ENCODE measurements at places on chromosomes 4 and X.

- DNase-seq = no peak
Measured at GRCh38 chr4:130484826-130485225, 1388.9 kb downstream of the C4orf33 start.

DNA sequence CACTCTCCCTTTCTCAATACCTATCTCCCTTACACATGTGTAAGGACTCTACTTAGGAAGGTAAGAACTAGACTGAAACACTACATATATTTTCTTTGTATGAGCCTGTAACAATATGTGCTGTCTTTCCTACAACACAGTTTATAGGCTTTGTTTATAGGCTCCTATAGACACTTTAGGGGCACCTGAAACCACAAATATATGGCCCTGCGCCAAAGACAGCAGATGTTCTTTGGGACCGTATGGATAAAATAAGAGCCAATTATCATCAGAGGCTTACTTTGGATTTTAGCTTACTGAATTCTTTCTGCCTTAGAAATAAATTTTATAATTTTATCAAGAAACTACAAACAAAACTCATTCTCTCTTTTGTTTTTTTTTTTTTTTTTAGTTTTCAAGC is 16.6 kb upstream of the CXCL3 start:
- DNase-seq = no peak

GRCh38 chr4:48255072-48255958 is 14.3 kb downstream of the TEC start:
- no peak for DNase-seq

DNA sequence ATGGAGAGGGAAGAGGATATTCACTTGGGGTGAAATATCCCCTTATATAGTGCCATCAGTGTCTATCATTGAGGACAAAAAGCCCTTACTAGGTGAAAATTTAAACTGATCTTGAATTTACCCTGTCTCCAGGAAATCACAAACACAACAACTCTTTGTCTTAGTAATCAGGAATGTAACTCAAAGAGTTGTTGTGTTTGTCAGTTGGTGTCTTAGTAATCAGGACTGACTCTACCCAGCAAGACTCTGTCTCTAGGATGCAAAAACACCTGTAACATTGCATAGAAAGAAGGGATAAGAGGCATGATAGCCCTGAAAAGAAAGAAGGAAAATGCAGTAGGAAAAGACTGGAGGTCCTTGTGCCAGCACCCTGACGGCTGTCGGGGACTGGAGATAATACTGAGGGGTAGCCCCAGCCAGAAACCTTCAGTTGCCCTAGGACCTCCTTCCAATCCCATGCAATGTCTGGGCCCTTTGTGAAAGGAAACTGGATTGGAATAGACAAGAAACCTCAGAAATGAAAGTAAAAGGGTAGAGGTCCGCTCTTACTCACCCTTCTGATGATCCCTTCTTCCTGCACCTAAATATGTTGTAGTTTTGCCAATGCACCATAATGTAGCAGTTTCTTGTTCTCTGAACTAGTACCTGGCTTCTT is 45.3 kb downstream of the HMGB2 start:
- DNase-seq = no peak

GRCh38 chr4:632926-633325 is 7.6 kb downstream of the PDE6B start:
- no peak for DNase-seq

GRCh38 chr4:75004755-75005668 is 72.1 kb downstream of the PARM1 start:
- no peak for DNase-seq

GRCh38 chr4:11914406-11914805 is 485.7 kb upstream of the HS3ST1 start:
- no peak for DNase-seq

GRCh38 chr4:186030399-186030775 is 38.6 kb upstream of the TLR3 start:
- no peak for DNase-seq

DNA sequence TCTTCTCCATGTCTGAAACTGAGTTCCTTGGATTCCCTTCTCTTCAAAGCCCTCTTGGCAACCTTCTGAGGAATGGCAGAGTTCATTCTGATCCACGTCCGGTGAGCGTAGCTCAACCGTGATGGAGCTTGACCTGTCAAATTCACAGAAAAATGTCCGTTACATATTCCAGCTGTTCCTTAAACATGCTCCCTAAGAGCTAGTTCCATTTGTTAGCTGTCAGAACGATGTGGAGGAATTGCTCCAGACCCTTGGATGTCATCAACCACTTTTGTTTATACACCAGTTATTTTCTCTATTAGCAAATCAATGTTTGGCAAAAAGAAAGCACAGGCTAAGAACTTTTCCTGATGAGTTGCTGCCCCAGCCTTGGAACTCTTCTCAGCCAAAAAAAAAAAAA is 50.1 kb downstream of the NHS start:
- no peak for DNase-seq

- no peak for DNase-seq
Measured at GRCh38 chr4:153634738-153635353, 49.2 kb upstream of the TLR2 start.

GRCh38 chr4:107492566-107492965 is 227.5 kb downstream of the PAPSS1 start:
- DNase-seq = no peak

- DNase-seq = no peak
Measured at GRCh38 chr4:186724864-186725468, 1.3 kb upstream of the FAT1 start.

DNA sequence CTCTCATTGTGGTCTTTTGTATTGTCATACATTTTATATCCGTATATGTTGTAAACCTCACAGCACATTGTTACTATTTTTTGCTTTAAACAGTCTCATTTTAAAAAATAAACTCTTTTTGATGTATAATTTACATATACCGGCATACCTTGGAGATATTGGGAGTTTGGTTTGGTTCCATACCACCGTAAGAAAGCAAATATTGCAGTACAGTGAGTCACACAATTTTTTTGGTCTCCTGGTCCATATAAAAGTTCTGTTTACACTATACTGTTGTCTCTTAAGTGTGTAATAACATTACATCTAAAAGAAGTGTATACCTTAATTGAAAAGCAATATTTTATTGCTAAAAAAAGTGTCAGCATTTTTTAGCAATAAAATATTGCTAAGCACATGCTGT is 70.0 kb downstream of the KDM6A start:
- no peak for DNase-seq

DNA sequence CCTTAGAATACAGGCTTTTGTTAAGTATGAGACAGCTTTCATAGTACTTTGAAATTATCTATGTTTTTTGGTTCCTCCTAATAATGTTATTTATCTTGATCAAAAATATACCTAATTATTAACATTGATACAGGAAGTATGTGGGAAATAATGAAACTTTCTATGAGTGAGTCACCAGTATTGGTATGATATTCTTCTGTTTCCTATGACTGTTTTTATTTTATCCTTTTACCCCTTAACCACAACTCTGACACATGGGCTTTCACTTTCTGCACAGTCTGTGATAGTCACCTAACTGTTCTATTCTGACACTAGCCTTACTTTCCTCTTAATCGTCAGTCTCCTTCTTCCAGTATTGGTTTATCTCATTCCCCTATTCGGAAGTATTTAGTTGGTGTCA is 4.7 kb downstream of the THAP9 start:
- no peak for DNase-seq

GRCh38 chr4:62517716-62518115 is 1317.6 kb downstream of the ADGRL3 start:
- no peak for DNase-seq

DNA sequence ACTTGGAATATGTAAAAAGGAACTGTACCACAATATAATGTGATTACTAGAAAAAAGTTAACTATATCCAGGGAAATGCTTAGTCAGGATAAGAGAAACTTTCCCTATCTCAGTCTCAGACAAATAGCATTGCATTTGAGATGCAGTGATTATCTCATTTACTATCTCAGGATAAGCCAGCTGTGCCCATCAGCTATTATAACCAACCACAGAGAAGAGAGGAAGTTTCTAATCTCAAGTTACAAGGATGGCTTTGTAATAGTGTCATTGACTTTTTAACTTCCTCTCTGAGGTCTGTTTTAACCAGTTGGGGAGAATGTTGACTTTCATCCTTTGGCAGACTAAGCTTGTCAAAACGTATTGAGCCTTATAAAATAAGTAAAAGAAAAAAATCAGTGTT is 56.5 kb downstream of the SNX25 start:
- no peak for DNase-seq

DNA sequence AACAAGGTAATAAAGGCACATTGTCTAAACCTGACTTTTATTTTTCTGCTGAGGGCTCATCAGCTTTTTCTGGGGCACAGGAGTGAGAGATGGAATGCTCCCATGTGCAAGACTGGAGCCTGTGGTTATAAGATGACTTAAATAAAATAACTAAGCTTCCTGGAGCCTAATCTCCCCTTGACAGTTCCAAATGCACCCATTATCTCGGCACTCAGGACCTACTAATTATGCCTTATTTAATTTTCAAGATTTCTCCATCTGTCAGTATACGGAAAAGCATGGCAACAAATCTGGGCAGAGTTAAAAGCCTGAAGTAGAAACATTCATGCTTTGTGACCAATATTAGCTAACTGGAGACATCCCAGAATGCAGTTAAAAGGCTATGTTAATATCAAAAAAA is 416.7 kb upstream of the TEX13C start:
- no peak for DNase-seq

GRCh38 chr4:145779319-145779801 is 99.4 kb downstream of the C4orf51 start:
- no peak for DNase-seq

GRCh38 chr4:19566041-19566440 is 685.7 kb upstream of the SLIT2 start:
- no peak for DNase-seq

GRCh38 chr4:38782452-38783108 is at the start of gene TLR10:
TSS of gene TLR10 (minus strand) at chr4:38782990. CDS start at chr4:38775590, 7,400 bp downstream.
- no peak for DNase-seq

DNA sequence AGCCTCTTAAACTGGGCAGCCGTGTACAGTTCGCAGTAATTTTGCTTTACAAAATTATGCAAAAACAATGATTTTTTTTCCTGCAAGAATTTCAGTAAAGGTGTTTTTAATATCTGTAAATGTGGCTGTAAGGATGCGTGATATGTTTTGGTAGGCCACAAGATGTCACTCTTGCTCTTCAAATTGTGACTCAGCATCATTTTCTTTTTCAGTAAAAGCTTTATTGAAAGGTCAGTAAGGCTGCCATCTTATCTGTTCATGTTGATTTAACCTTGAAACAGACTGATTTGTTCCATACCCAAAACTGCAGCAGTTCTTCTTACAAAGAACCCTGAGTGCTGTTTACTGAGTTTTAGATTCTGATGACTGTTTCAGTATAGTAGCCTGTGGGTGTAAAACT is 39.9 kb downstream of the TXLNG start:
- no peak for DNase-seq

GRCh38 chrX:131704136-131704695 is 160.3 kb downstream of the OR13H1 start:
- DNase-seq = no peak

- no peak for DNase-seq
Measured at GRCh38 chrX:11395859-11396258, 102.6 kb downstream of the AMELX start.

DNA sequence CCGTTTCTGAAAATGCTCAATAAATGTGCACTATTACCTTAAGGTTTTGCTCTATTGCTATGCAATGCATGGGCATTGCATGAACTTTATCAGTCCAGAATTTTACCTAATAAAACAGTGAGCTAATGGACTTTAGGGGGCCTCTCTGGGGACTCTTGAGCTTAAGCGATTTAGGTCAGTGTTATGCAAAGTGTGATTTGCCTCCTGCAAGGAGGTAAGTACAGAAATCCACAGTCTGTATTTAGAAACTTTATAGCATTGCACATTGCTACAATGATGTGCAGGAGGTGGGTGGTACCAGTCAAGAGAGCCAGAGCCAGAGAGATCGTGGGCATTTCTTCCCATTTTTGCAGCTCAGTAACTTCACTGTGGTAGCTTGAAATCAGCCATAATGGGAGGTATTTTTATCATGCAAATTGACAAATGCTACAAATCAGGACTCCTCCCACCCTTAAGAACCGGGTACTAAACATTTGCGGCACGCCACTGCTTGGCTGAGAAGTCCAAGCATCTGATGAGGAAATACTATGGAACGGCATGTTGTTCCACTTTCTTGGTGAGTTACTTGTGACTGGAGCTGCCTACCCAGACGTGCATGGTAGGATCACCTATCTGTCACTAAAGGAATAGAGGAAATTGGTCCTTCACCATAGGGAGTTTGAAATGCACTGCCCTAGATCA is 174.6 kb upstream of the PGRMC2 start:
- DNase-seq = no peak

- no peak for DNase-seq
Measured at GRCh38 chr4:78682070-78682469, 94.1 kb upstream of the BMP2K start.

- DNase-seq = no peak
Measured at GRCh38 chr4:84814094-84814750, 152.3 kb downstream of the WDFY3 start.

DNA sequence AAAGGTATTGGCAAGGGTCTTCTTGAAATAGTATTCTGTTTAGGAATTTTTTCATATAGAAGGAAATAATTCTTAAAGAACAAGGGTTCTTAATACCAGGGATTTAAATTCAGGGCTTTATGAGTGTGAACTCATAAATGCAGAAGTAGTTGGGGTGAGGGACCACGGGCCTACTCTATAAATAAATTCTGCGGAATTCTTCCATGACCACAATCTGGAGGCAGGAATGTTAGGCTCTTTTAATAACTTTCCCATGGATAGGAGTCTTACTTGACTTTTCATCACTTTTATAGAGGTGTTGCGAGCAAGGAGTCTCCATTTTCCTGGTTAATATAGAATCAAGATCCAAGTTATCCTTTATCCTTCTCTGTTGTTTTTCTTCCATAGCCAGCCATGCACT is 76.7 kb upstream of the SLC4A4 start:
- DNase-seq = no peak

- DNase-seq = no peak
Measured at GRCh38 chrX:53284684-53285447, 3.5 kb upstream of the IQSEC2 start.

- DNase-seq = no peak
Measured at GRCh38 chr4:162350331-162350730, 186.5 kb upstream of the FSTL5 start.

DNA sequence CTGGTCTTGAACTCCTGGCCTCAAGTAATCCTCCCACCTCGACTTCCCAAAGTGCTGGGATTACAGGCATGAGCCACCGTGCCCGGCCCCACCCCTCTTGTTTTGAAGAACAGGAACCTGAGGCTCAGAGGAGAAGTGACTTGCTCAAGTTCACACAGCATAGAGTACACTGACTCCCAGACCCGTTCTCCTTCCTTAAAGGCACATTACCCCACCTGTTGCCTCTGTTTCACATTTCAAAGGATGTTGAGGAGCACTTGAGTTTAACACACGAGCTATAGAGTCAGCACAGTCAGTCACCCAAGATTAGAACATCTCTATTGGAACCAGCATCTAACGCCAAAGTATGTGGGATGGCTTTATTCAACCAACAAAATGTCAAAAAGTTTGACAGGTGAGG is 51.1 kb downstream of the RAI2 start:
- DNase-seq = no peak

GRCh38 chr4:28792917-28793597 is 1927.1 kb upstream of the PCDH7 start:
- DNase-seq = no peak

- DNase-seq = no peak
Measured at GRCh38 chr4:73170518-73171198, 87.9 kb downstream of the ANKRD17 start.

Measured in left forelimb (tissue), 1 donor.